Activated CD4-positive, alpha-beta memory T cell treated with anti-CD3 and anti-CD28 coated beads, Interleukin-2, amount 10 ng/mL, durations not matched to agents 7 days and 5 days (primary cell): ENCODE measurements at places on chromosomes 6 and 20. TPM values are rescaled to one million over a fixed set of nuclear protein-coding genes. Genes with fewer than 3 reads are reported as not detected.

Gene NKX2-2
- not detected for total RNA-seq

GRCh38 chr6:113104541-113104940 lies 752.6 kb upstream of the MARCKS start:
- H3K4me3 ChIP-seq = no peak overlapping the region
- H3K36me3 ChIP-seq = no peaks in the 10 kb centered on the region
- no peak overlapping the region for H3K27ac ChIP-seq
- H3K27me3 ChIP-seq = no peaks in the 10 kb centered on the region
- no peaks in the 10 kb centered on the region for H3K4me1 ChIP-seq

Gene TDRD6
- not detected for total RNA-seq

Gene RAET1E
- not detected for total RNA-seq

Gene ERGIC3
- total RNA-seq = 126 TPM

DNA sequence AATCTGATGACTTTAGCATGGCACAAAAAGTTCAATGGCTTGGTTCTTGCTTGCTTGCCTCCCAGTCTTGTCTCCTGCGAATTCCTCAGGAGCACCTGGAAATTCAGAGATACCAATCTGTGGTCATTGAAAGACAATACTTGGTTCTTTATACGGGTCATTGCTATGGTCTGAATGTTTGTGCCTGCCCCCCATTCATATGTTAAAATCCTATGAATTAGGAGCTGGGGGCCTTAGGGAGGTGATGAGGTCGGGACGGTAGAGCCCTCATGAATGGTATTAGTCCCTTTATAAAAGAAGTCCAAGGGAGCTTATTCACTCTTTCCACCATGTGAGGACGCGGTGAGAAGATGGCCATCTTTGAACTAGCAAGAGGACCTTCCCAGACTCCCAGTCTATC lies 721.8 kb downstream of the UTRN start:
- peaks cover 2% of the 10 kb centered on the region for H3K4me1 ChIP-seq
- H3K27ac ChIP-seq = no peak overlapping the region
- peaks cover 21% of the 10 kb centered on the region for H3K27me3 ChIP-seq

Gene PDE10A
- not detected for total RNA-seq

DNA sequence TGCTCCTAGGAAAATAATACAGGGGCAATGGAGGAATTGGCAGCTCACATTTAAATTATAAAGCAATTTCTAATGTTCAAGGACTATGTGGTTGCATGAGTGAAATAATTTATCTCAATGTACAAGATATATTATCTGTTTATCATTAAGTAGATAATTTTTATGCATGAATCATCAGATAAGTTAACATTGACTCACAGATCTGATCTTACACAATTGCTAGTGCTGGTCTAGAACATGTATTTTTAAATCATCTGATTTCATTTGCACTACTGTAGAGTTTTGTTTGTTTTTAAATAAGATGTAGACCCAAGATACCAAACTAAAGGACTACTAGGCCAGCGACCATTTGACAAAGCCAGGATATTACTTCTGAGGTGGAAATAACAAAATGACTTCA lies 199.2 kb downstream of the BMP2 start:
- H3K27ac ChIP-seq = no peak overlapping the region
- no peaks in the 10 kb centered on the region for H3K4me1 ChIP-seq
- no peak overlapping the region for H3K4me3 ChIP-seq
- no peaks in the 10 kb centered on the region for H3K36me3 ChIP-seq
- no peak for DNase-seq
- no peaks in the 10 kb centered on the region for H3K27me3 ChIP-seq

Gene SLC25A27
- total RNA-seq = not detected

Gene SH3BGRL2
- 0.20 TPM for total RNA-seq

- no peak overlapping the region for H3K4me3 ChIP-seq
- H3K27ac ChIP-seq = no peak overlapping the region
- H3K27me3 ChIP-seq = peaks cover 3% of the 10 kb centered on the region
- H3K36me3 ChIP-seq = no peaks in the 10 kb centered on the region
- DNase-seq = no peak
- no peaks in the 10 kb centered on the region for H3K4me1 ChIP-seq
Observed at GRCh38 chr6:115902436-115902835, 158.3 kb downstream of the FRK start.

- H3K4me1 ChIP-seq = no peaks in the 10 kb centered on the region
- DNase-seq = no peak
- H3K27ac ChIP-seq = no peak overlapping the region
- no peaks in the 10 kb centered on the region for H3K36me3 ChIP-seq
- no peaks in the 10 kb centered on the region for H3K27me3 ChIP-seq
- no peak overlapping the region for H3K4me3 ChIP-seq
Observed at GRCh38 chr20:33418033-33418432, 16.7 kb upstream of the CDK5RAP1 start.

DNA sequence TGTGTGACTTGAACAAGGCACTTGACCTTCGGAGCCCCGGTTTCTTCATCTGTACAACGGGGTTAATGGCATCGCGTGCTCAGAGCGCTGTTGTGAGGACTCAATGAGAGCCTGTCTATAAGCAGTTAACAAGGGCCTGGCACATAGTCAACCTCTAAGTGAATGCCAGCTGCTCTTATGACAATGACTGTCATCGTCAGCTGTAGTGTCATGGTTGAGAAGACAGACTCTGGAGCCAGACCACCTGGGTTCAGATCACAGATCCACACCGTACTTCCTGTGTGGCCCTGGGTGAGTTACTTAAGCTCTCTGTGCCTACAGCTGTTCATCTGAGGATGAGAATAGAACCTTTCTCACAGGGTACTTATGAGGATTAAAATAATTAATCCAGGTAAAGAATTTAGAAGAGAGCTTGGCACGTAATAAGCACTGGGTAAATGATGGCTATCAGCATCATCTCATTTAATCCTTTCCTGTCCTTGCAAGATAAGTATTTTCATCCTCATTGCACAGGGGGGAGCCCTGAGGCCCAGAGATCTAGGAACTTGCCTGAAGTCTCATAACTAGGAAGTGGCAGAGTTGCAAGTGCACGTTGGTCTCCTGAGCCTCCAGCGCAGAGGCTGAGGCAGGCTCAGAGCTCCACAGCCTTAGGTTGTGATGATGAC lies 105.3 kb downstream of the EYA2 start:
- no peak overlapping the region for H3K4me3 ChIP-seq
- H3K36me3 ChIP-seq = peaks cover 3% of the 10 kb centered on the region
- DNase-seq = no peak
- peaks cover 51% of the 10 kb centered on the region for H3K27me3 ChIP-seq
- H3K4me1 ChIP-seq = peaks cover 44% of the 10 kb centered on the region
- no peak overlapping the region for H3K27ac ChIP-seq

Gene SLC22A7
- total RNA-seq = not detected

DNA sequence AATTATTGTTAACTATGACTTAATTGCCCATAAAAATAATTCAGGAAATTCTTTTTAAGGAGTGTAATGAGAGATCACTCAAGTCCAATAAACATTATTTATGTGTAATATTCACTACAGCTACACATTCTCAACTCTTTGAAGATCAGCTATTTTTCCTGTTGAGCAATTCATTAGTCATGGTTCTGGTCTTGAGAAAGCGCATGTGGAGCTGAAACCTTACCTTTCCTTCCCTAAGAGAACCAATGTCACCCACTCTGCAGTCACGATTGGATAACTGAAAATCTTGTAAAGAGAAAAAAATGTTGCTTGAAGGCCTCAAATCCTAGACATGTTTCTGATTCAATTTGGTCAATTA lies 736.9 kb upstream of the MARCKS start:
- H3K36me3 ChIP-seq = no peaks in the 10 kb centered on the region
- H3K4me1 ChIP-seq = no peaks in the 10 kb centered on the region
- no peak overlapping the region for H3K27ac ChIP-seq
- H3K4me3 ChIP-seq = no peak overlapping the region

GRCh38 chr20:50092436-50092835 lies 20.5 kb downstream of the UBE2V1 start:
- no peak overlapping the region for H3K27ac ChIP-seq
- H3K36me3 ChIP-seq = peaks cover 54% of the 10 kb centered on the region
- H3K27me3 ChIP-seq = no peaks in the 10 kb centered on the region
- peaks cover 6% of the 10 kb centered on the region for H3K4me1 ChIP-seq
- no peak overlapping the region for H3K4me3 ChIP-seq

DNA sequence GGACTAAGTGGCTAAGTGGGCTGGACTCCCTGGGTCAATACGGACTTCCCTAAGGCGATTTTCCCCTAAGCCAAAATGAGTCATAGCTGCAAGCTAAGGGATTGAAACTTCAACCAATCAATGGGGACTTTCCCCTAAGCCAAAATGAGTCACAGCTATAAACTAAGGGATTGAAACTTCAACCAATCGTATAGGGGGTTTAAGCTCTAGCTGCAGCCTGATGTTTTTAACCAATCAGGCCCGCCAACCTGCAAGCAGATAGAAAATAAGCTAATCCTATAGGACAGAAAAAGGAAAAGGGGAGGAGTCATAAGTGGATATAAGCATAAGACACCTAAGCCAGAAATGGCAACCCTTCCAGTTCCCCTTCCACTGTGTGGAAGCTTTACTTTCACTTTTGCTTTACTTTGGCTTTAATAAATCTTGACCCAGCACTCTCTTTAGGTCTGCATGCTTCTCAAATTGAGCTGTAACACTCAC lies 655.0 kb upstream of the HS3ST5 start:
- H3K36me3 ChIP-seq = no peaks in the 10 kb centered on the region
- no peak overlapping the region for H3K4me3 ChIP-seq
- H3K27ac ChIP-seq = no peak overlapping the region
- no peaks in the 10 kb centered on the region for H3K4me1 ChIP-seq

DNA sequence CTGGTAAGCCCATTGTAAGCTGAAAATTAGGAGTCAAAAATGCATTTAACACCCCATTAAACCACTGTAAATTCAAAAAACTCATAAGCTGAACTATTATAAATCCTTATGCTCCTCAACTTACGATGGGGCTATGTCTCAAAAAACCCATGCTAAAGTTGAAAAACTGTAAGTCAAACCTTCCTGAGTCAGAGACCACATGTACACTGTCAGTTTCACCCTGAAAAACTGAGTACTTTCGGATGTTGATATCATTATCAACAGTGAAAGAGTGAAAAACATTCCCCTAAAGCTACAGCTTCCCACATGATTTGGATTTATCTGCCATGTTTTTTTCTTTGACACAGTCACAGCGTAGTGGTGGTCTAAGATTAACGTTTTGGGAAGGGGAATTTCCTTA lies 14.2 kb downstream of the RAB23 start:
- H3K27ac ChIP-seq = no peak overlapping the region
- H3K36me3 ChIP-seq = no peaks in the 10 kb centered on the region
- peaks cover 2% of the 10 kb centered on the region for H3K4me1 ChIP-seq

DNA sequence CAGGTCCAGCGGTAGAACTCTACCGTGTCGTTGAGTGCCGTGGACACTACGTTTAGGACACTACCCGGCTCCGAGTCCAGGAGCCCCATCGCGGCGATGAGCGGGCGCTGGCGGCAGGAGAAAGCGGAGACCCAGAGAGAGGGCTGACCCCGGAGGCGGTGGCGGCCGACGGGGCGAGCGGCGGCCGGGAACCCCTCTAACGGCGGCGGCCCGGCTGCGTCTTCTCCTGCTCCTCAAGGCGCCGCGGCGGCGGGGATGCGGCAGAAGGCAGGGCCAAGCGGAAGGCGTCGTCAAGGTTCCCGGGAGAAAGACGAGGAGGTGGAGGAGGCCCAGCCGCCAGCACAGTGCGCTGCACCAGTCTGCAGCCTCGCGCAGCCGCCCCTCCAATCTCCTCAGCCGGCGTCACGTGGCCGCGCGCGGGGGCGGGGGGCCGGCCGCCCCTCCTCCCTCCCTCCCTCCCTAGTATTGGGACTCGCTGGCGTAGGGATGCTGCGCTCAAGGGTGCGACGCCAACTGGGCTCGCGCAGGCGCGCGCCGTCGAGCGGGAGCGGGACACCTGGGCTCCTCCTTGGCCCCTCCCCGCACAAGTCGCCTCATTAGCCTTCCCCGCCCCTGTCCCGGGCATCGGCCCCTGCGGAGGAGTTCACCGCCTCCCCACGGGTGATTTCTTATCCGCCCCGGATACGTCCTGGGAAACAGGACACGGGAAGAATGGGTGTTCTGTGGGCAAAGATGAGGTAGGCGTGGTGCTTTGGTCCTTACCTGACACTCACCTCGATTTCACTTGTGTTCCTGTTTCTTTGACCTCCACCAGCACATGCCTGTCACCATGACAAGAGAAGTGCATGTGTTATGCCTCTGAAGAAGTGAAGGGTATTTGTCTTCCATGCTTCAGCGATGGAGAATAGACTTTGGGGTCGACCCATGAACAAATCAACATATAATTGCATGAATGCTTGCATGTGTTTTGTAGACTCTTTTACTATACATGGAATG lies at the start of gene ELOVL4:
Gene ELOVL4 (minus strand): TSS at position 363 of the 996 bp plus-strand sequence. CDS start 274 bp downstream, at position 89.
- peaks cover 38% of the 10 kb centered on the region for H3K27me3 ChIP-seq
- H3K27ac ChIP-seq = no peak within 1 kb of the TSS
- peak; percentile 62 for DNase-seq

DNA sequence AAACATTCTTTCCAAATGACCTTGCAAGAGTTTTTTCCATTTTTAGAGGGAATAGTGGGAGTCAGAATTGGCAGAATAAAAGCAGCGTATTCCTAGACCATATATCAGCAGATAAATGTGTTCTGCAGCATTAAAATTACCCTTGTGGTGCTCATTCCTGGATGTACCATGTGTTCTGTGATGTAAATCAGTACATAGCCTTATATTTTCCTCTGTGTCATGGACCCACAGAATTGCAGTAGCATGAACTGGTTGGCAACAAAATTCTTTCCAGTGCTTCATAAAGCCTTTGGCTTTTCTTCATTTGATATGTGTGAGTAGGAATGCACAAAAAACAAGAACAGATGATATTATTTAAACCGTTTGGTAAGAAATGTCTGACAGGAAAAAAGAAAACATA lies 32.5 kb downstream of the ANKEF1 start:
- no peak for DNase-seq
- no peak overlapping the region for H3K4me3 ChIP-seq
- no peaks in the 10 kb centered on the region for H3K36me3 ChIP-seq
- no peaks in the 10 kb centered on the region for H3K4me1 ChIP-seq
- no peak overlapping the region for H3K27ac ChIP-seq

DNA sequence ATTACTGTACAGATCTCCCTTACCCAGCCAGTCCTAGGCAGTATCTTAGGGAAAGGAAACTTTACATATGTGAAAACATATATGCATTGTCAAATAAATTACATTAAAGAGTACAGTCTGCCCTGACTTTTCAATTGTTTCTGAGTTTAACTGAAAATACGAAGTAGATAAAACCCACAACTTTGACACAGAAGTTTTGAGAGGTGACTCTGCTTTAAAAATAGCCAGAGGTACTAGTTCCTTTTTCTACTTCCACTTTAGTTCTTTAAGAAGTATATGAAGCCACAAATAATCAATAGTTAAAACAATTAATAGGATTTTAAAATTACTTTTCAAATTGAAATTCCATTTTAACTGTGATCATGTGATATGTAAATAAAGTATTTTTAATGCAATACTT lies 62.9 kb downstream of the BMP5 start:
- no peak overlapping the region for H3K4me3 ChIP-seq
- H3K27ac ChIP-seq = no peak overlapping the region
- DNase-seq = no peak
- no peaks in the 10 kb centered on the region for H3K27me3 ChIP-seq

Gene PRDM13
- not detected for total RNA-seq

Gene CDSN
- total RNA-seq = not detected

- H3K4me1 ChIP-seq = peaks cover 22% of the 10 kb centered on the region
- H3K36me3 ChIP-seq = peaks cover 3% of the 10 kb centered on the region
- no peak overlapping the region for H3K4me3 ChIP-seq
Observed at GRCh38 chr20:10487142-10488136, 52.3 kb downstream of the SLX4IP start.
